ENCODE measurements at places on chromosomes 16 and 17. TPM values are rescaled to one million over a fixed set of nuclear protein-coding genes. Genes with fewer than 3 reads are reported as not detected.

DNA sequence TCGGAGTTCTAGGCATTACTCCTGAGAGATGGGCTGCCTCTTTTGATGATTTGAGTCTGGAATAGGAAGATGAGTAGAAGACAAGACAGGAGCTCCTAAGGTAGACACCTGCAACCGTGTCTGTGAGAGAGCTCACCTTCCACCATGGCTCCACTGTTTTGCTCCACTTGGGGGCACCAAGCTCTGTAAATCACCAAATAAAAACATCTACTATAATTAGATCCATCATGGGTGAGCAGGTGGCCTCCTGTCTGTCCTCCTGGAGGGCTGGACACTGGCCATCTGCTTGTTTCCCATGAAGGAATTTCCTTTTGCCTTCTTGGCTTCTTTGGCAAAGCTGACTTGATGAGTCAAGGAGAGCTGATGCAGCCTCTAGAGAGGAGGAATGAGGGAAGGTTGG lies 179.0 kb downstream of the HAPSTR1 start:
- no peak for DNase-seq

DNA sequence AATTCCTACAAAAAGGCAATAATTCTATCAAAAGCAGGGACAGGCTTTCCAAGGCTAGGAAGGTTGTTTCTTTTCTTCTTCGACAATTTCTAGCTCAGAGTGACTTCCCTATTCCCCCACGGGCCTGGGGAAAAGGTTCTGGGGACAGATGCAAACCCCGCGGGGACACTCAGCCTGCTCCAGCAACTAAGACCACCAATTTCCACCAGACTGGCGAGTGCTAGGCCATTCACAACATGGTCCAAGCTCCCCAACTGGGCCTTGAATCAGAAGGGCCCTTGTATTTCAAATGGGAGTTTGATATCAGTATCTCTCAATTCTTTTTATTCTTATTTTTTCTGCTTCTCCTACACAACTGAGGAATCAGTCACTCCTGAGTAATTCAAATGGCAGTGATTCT lies 86.7 kb downstream of the USP31 start:
- no peak for DNase-seq

DNA sequence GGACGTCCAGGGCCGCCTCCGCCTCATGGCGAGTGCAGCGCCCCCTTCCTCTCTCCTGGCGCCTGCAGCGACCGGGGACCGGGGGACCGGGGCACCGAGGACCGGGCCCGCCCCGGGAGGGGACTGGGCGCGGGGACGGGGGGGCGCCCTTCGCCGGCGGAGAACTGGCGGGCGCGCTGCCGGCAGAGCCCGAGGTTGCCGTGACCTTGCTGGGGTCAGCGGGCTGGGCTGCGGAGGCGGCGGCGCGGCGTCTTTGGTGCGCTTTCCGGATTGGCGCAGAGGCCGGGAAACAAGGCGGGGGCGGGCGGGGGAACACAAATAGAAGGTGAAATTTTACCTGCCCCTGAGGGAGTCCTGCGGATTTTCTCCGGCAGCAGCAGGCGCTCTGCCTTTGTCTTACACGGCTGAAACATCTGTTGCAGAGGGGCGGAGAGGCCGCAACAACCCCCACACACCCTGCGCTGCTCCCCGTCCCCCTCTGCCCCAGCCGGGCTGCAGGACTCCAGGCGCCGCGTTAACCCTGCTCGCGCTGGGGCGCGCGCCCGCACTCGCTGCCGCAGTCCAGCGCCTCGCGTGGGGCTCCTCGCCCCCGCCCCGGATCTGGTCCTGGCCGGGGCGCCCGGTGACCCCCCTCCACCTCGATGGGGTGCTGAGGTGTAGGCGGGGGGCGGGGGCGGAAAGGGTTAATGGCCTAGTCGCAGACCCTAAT lies 53.5 kb downstream of the SREBF1 start:
- no peak for DNase-seq

- no peak for DNase-seq
Measured at GRCh38 chr17:1002412-1002753, 5.5 kb downstream of the TIMM22 start.

Gene TBC1D3I
- polyA plus RNA-seq, result not detected

Gene ETV4
- polyA plus RNA-seq, result 32.2 TPM

Gene ZACN
- polyA plus RNA-seq, result 18.4 TPM
